Activated naive CD4-positive, alpha-beta T cell treated with anti-CD3 and anti-CD28 coated beads, Interleukin-2, amount 50 U/mL, for 72 hours (primary cell): ENCODE measurements at places on chromosomes 2 and 18.

- DNase-seq: no peak
Observed at GRCh38 chr2:216017365-216017764, 4.0 kb upstream of the MREG start.

GRCh38 chr18:50429207-50429948 lies 54.5 kb downstream of the SKA1 start:
- DNase-seq: no peak

DNA sequence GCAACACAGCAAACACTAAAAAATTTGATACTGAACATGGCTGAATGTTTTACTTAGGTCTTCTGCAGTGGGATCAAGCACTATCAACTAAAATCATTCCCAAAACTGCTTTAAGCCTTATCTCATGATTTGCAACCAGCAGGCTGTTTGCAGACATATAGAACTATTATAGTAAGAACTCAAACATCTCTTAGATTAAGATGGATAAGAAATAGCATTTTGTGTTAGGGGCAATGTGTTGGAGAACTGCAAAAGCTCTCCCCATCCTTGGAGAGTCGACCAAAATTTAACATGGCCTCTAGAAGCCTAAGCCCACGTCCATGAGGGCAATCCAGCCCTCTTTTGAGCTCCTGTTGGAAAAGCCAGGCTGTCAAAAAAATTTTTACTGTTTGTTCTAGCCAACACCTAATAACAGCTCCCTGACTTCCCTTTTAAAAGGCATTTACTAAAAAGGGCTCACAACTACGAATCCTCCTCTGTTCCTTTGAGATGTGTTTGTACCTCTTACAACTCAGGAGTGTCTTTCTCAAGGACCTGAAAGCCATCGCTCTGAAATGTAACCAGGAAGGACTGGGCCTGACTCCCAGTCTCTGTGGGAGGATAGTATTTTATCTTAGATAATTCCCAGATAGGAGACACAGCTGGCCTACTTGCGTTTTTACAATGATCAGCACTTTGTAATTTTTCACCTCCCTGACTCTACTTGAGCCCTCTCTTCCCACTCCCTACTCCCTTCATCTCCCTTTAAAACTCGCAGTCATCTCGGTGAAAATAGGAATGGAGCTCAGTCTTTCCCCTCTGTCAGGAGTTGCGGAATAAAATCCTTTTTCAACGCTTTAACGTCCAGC lies 1.4 kb downstream of the KRCC1 start:
- DNase-seq: no peak

DNA sequence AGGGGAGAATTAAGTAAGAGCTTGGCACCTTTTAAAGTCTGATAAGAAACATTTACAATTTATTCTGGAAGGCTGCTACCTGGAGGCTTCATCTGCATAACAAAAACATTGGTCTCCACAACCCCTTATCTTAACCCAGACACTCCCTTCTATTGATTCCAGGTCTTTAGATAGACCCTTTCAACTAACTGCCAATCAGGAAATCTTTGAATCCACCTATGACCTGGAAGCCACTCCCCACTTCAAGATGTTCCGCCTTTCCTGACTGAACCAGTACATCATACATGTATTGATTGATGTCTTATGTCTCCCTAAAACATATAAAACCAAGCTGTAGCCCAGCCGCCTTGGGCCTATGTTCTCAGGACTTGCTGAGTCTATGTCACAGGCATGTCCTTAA lies 289.4 kb downstream of the AGPS start:
- DNase-seq: no peak

GRCh38 chr2:40123746-40124145 lies 328.1 kb downstream of the SLC8A1 start:
- DNase-seq: no peak

GRCh38 chr2:17539611-17540092 lies 844 bp upstream of the VSNL1 start:
- no peak for DNase-seq

- no peak for DNase-seq
Observed at GRCh38 chr2:102251849-102252203, 59.5 kb upstream of the IL1RL1 start.

DNA sequence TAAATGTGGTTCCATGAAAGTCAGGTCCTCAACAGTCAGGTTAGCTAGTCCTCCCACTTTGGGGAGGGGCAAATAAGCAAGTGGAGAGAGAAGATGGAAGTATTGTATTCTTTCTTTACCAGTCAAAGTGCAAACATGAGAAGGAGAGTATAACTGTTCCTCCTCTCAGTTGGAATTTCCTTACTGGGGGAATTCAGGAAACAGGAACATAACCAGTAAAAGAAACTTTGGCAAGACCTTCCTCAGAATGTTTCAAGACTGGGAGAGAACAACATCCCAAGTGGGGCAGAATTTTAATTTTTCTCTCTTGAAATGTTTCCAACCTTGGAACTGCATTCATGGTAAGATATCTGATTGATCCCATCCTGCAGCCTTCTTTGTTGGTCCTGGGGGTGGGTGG lies 552.4 kb upstream of the TNP1 start:
- no peak for DNase-seq

DNA sequence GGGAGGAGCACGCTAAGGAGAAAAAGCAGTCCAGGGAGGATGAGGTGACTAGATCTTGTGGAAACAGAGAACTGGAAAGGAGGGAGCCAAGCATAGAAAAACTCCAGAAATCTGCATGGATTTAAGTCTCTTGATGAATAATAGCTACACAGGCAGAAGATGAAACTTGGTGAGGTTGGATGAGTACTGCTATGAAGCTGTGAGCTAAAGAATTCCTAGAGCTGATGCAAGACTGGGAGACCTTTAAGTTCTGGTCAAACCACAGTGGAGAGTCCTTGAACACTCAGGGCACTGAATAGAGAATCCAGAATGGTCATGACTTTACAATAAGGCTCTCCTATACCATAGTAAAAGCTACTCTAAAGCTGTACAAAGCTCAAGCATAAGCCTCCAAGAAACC lies 18.4 kb upstream of the PIEZO2 start:
- DNase-seq: no peak

GRCh38 chr2:239722760-239723470 lies 302.2 kb downstream of the NDUFA10 start:
- no peak for DNase-seq

- DNase-seq: no peak
Observed at GRCh38 chr2:64337314-64337713, 116.6 kb upstream of the LGALSL start.

DNA sequence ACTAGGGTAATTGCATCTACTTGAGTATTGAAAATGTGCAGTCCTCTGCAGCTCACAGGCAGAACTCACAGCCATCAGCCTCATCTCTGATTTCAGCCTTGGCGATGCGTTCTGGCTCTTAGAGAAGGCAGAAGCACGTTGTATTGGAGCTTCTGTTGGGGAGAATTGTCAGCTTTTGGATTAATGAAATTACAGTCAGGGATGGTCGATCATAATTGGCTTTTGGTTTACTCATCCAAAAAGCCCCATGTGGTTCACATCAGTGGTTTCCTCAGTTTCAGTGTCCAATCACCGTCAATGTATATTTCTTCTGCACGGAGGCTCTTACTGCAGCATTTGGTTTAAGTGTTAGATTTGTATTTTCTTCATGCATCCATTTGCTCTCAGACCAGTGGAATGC lies 218.5 kb upstream of the SOX11 start:
- no peak for DNase-seq

DNA sequence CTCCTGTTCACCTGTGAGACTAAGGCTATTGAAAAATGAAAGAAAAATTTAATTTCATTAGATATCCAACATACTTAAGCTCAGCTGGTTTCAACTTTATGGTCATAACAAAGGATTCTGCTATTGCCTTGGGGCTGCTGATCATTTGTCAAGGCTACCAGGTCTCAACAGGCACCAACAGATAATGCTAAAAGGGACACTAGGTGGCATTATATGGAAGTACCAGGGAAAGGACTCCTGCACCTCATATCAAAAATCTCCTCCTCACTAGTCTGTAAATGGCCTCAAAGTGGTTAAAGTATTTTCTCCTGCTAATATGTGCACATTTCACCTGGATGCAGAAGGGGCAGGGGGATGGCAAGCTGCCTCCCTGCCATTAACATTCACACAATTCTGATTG lies 167.9 kb upstream of the REG3A start:
- no peak for DNase-seq

DNA sequence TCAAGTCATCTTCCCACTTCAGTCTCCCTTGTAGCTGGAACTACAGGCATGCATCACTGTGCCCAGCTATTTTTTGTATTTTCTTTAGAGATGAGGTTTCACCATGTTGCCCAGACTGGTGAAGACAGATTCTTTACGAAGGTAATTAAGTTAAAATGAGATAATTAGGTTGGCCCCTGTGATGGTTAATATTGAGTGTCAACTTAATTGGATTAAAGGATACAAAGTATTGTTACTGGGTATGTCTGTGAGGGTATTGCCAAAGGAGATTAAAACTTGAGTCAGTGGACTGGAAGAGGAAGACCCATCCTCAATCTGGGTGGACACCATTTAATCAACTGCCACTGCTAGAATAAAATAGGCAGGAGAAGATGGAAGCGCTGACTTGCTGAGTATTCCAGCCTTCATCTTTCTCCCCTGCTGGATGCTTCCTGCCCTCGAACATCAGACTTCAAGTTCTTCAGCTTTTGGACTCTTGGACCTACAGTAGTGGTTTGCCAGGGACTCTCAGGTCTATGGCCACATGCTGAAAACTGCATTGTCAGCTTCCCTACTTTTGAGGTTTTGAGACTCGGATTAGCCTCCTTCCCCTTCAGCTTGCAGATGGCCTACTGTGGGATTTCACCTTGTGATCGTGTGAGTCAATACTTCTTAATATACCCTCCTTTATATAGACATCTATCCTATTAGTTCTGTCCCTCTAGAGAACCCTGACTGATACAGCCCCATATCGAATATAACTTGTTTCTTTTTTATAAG lies 269.1 kb downstream of the TMX3 start:
- no peak for DNase-seq

- DNase-seq: no peak
Observed at GRCh38 chr18:47968721-47969120, 38.3 kb upstream of the SMAD2 start.

- DNase-seq: no peak
Observed at GRCh38 chr2:198930170-198930569, 527.6 kb downstream of the SATB2 start.

GRCh38 chr2:171595896-171596295 lies 73.6 kb downstream of the CYBRD1 start:
- DNase-seq: no peak

DNA sequence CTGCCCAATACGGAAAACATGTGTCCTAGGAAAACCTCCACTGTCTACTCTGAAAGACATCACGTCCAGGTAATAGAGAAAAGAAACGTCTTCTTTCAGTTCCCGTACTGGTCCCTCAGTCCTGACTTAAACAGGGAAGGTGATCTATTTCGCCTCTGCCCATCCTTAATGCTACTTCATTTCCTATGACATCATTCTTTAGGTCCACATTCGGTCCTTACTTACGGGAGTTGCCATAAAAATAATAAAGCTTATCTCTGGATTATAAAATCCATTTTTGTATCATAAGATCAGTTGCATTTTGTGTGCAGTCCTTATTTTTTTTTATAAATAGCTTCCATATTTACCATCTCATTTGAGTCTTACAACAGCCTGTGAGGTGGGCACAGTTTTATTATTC lies 3.7 kb downstream of the TGFA start:
- DNase-seq: no peak

GRCh38 chr2:82139979-82140611 lies 1835.5 kb upstream of the LRRTM1 start:
- DNase-seq: no peak

DNA sequence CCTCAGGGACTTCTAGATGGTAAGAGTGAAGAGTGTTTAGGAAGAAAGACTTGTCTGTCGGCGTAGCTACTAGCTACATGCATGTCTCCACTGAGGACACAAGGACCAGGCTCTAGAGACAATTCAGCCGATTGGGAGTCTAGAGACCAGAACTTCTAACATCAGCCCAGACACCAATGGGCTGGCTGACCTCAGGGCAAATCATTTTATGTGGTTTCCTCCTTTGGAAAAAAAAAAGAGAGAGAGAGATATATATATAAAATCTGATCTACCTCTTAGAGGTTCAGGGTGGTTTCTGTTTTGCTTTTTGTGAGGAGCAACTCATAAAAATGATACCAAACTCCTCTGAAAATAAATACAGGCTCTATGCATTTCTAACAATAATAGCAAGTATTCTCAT lies 212.8 kb downstream of the BCL2 start:
- no peak for DNase-seq

- no peak for DNase-seq
Observed at GRCh38 chr2:236417150-236417549, 152.5 kb upstream of the ACKR3 start.

DNA sequence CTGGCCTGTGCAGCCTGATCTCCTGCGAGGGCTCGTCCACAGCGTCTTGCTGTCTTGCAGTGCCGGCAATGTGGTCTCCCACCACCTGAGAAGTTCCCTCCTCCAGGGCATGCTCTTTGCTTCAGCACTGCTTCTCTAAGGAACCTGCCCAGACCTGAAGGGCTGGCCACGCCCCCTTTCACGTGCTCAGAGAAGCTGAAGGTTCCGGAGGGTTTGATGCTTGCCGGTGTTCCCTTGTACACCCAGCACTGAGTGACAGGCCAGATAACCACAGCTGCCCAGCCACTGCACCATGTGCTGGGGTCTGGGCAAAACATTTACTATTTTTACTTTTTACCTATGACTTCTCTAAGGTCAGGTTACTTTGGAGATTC lies 1.7 kb upstream of the POLR2D start:
- no peak for DNase-seq

GRCh38 chr2:183993052-183993451 lies 605.3 kb upstream of the ZNF804A start:
- DNase-seq: no peak

- DNase-seq: no peak
Observed at GRCh38 chr2:150494234-150494945, 6.9 kb upstream of the RND3 start.

DNA sequence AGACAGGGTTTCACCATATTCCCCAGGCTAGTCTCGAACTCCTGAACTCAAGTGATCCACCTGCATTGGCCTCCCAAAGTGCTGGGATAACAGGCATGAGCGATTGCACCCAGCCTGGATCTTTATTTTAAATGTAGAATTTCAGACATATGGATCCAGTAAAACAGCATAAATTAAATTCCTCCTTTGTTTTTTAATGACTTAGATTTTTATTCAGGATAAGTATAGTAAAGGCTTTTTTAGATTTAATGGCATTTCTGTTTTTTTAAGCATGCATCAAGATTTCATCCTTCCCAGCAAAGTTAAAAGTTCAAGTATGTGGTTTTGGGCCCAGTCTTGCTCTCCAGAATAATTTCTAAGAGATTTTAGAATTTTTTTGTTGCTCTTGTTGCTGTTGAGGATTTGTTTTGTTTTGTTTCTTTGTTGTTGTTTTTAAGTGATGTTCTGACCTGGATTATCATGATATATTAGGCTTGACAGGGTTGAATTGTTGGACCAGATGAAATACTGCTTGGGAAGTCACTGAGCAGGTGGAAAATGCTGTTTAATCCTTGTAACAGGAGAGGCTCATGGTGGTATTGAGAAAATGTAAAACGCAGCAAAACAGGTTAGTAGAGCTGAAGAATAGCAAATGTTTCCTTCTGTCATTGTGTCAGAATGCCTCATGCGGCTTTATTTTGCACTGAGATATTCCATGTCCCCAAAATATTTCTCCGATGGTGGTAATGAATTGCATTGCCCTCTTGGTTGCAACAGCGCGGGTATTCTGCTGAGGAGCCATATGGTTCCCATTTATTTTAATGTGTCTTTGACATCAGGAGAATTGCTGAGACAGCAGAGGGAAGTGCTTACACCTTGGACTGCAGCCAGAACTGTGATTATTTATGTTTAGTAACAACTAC lies 147.9 kb downstream of the GALNT3 start:
- DNase-seq: no peak

GRCh38 chr18:75369026-75369721 lies 58.3 kb downstream of the SMIM21 start:
- DNase-seq: no peak
